NCI-H1417 treated with DMSO at 0.1 percent for 48 hours (cell line): ENCODE measurements at places on chromosomes 13 and 19.

DNA sequence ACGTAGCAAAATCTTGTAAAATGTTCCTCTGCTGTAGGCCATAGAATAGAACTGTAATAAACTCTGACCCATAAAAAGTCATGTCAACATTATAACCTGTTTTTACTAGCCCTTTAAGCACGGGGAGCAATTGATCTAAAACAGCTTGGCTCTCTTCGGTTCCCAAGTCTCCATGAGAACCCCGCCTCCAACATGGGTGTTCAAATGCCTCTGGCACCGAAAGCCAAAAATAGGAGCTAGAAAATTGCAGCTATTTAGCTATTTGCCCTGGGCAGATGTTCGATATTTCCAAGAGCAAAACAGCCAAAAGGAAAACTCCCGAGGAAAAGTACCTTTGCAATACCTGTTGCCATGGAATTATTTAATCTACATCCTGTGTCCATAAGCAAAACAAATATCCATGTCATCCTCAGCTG, 563.1 kb downstream of the EFNB2 start:
- no peak for DNase-seq

DNA sequence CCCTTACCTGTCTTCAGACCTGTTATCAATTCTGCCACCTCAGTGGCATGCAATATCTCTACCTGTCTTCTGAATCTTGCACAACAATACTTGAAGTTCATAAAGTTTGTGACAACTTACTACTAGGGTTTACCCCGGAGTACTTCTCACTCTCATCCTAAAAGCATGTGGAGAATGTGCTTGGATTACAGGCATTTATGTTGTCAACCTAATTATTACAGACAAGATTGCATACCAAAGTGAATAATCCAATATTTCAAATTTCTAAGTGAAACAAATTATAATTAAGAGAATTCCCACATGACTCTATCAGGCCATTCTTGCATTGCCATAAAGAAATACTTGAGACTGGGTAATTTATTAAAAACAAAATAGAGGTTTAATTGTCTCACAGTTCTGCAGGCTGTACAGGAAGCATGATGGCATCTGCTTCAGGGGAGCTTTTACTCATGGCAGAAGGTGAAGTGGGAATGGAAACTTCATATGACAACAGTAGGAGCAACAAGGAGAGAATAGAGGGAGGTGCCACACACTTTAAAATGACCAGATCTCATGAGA, 661.0 kb upstream of the SPRY2 start:
- no peak for DNase-seq

GRCh38 chr13:27406178-27406939, 18.1 kb upstream of the GTF3A start:
- DNase-seq = peak; percentile 49

DNA sequence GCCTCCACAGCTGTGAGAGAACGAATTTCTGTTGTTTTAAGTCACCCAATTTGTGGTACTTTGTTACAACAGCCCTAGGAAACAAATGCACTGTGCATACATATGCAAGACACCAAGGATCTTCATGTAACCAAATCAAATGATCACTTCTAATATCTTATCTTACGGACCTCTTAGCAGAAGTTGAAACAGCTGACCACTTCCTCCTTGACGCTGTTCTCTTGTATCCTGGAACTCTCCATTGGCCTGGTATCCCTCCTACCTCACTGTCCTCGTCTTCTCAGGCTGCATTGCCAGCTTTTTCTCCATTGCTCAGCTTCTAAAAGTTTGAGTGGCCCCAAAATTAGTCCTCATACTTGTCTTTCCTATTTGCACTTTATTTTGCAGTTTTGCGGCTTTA, 200.4 kb downstream of the DLEU7 start:
- DNase-seq = no peak

- DNase-seq = no peak
Observed at GRCh38 chr13:97288486-97288900, 66.4 kb downstream of the MBNL2 start.

GRCh38 chr13:48291730-48292129, 11.8 kb upstream of the RB1 start:
- DNase-seq = no peak

DNA sequence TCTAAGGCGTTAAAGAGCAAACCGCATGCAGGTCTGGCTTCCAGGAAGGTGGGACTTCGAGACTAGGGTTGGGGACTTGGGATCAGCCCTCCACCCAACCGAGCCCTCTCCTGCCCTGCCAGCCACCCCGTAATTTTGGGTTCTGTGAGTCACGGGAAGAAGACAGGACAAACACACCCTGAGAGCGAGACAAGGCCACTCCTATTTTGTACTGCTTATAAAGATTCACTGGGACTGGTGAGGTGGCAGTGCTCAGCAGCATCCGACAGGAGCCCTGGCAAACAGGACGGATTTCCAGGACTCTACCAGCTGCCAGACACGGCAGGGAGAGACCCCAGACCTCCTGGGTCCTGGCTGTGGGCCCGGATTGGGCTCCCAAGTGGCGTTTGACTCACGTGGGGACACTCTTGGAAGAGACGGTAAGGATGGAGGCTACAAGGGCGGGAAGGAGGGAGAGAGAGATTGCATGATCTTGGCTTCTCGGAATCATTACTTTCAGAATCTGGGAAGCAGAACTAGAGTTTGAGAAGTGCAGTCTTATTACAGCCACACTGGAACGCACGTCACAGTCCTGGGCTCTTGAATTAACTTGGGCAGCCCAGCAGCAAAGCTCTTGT, at the start of gene C5AR2:
TSS of gene C5AR2 (plus strand) at position 245 of the 617 bp plus-strand sequence. CDS start 8,625 bp downstream, outside the sequence.
- no peak for DNase-seq

DNA sequence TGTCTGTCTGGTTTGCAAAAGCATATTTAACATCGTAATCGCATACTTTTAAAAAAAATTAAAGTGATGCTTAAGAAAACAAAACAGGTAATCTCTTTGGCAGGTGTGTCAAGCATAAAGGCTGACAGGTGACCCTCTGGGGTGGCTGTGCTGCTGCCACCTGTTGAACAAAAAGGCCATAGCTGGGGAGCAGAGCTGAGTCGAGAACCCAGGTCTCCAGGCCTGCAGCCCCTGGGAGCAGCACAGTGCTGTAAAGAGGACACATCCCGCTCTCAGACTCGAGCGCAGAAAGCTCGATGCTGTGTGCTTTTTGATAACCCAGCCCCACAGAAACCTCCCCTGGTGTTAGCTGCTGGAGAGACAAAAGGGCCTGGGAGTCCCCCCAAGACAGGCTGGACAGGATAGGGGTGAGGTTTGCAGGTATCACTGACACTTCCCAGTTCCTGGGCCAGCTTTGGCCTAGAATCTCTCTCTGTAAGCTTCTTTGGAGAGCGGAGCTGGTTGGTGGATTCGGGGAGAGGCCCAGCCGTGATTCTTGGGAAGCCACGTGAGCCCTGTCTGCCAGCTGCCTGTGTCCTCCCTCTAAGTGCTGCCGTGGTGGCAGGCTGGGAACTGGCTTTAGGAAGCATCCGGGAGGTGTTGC, 66.9 kb downstream of the C13orf42 start:
- no peak for DNase-seq

DNA sequence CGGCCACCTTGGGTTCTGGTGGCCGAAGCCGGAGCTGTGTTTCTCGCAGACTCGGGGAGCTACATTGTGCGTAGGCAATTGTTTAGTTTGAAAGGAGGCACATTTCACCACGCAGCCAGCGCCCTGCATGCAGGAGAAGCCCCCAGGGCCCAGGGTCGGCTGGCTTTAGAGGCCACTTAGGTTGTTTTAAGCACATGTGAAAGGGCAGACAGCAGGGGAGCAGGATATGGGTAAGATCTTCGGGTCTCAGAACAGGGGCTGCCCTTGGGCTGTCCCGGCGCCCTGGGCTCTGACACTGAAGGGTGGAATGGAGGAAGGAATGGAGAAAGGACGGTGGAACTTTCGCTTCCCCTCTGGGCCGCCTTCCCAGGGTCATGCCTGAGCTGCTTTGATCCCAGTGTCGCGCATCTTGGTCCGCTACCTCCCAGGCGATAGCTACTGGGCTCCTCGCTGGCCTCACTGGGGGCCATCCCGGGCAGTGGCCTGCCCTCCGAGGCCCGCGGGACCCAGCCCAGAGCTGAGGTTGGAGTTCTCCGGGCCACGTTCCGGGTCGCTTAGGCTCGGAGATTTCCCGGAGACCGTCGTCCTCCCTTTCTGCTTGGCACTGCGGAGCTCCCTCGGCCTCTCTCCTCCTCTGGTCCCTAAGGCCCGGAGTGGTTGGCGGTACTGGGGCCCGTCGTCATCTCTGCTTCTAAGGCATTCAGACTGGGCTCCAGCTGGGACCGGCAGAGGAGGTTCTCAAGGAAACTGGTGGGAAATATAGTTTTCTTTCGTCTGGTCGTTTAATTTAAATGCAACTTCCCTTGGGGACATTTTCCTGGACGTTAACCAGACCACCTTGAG, 4.3 kb upstream of the POU4F1 start:
- no peak for DNase-seq

- no peak for DNase-seq
Observed at GRCh38 chr13:79406597-79406908, 498 bp upstream of the RBM26 start.

DNA sequence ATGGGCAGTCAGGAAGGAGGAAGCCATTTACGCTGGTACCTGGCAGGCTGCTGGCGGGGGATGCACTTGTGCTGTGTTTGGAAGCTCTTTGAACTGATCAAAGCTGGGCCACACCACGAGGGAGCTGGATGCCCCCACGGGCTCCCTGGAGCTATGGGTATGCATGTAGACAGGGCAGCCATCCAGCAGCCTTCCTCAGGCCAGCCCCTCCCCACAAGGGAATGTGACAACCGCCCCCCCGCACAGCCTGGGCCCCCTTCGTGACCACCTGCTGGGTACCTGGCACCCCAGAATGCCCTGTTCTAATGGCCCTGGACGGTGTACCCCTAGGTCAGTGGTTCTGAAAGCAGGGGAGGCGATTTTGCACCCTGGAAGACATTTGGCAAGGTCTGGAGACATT, 42.5 kb upstream of the C19orf12 start:
- no peak for DNase-seq

- DNase-seq = no peak
Observed at GRCh38 chr13:54029720-54030119, 1001.1 kb downstream of the OLFM4 start.

- no peak for DNase-seq
Observed at GRCh38 chr13:44373601-44374347, at the start of gene SERP2. SERP2 (plus strand) TSS chr13:44373824; CDS start chr13:44374026, 202 bp downstream.

DNA sequence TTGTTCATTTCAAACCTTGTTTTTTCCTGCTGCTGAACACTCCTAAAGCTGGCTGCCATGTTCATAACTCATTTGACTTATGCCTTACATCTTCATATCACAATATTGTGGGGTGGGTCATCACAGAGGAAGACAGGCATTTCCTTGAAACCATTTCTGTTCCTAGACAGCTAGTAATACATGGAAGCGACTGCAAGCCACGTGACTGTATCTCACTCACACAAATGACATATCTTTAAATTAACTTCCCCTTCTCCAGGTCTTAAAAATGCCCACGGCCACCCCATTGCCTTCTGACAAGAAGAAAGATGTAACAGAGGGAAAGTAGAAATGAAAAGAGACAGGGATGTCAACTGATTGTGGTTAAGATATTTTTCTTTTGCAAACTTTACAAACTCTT, 236.8 kb downstream of the LMO7 start:
- DNase-seq = no peak

DNA sequence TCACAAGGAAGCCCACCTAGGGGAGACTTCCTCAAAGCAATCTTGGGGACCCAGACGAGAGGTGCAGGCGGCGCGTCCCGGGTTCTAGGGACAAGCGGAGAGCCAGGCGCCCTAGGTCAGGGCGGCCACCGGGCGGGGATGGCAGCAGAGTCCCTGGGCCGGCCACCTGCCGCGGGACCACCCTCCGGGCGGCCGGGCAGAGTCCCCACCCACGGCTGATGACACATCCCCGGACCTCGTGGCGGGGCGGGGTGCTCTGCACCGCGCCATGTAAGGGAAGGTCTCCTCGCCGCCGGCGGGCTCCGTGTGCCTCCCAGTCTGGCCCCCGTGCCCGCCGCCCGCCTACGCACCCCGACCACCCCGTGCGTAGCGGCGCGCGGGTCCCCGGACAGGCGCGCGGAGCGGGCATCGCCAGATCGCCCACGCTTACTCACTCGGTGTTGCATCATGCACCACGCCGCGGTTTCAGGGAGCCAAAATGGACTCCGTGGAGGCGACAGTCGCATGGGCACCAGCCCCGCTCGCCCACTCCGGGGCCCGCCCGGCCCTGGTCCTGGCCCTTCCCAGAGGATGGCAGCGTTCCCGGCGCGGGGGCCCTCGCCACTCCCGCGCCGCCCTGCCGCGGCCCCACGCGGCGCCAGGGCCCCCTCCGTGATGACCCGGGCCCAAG, 643 bp downstream of the SLC7A1 start:
- no peak for DNase-seq

GRCh38 chr19:821825-822503, at the start of gene PLPPR3:
PLPPR3 (minus strand) TSS chr19:821955; CDS start chr19:821559, 396 bp downstream.
- no peak for DNase-seq

- DNase-seq = no peak
Observed at GRCh38 chr19:49216071-49216470, 58.5 kb downstream of the TRPM4 start.

DNA sequence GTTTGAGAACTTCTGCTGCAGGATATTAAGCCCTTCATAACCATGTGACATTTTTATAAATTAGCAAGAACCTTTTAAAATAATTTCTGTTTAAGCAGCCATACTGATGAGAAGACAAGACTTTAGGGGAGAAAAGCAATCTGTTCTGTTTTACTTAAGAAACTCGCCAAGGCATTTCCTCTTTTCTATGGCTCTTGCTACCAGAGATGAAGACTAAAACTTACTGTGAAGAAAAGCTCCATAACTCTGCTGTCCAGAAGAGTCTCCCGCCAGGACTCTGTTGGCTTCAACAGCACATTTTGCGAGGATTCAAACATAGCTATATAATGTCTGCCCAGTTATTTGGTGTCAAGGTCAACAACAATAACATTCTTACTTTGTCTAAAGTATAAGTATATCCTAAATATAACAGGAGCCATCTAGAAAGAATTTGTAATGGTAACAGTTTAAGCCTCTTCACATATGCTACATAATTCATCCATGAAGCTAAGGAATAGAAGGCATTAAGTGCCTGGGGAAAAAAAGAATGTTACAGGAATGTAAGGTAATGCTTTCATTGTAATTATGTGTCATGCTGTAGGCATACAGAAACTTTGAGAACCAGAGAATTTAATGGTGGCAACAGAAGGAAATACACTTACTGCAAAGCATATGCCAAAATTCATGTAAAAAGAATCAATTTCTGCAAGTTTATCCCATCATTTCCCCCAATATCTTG, 53.2 kb upstream of the EEF1AKMT1 start:
- DNase-seq = no peak

GRCh38 chr19:52590728-52591127, 20.6 kb downstream of the ZNF701 start:
- DNase-seq = no peak

GRCh38 chr13:43964698-43965458, 85.2 kb downstream of the LACC1 start:
- DNase-seq = no peak

GRCh38 chr13:99382428-99383133, 75.4 kb upstream of the GPR183 start:
- DNase-seq = no peak

GRCh38 chr13:26498656-26499601, 58.6 kb upstream of the WASF3 start:
- DNase-seq = no peak
